ENCODE measurements at places on chromosomes 4 and X. TPM values are rescaled to one million over a fixed set of nuclear protein-coding genes. Genes with fewer than 3 reads are reported as not detected.

- no peak for DNase-seq
These were observed 534.9 kb upstream of the FMR1 start for GRCh38 chrX:147376601-147377422.

DNA sequence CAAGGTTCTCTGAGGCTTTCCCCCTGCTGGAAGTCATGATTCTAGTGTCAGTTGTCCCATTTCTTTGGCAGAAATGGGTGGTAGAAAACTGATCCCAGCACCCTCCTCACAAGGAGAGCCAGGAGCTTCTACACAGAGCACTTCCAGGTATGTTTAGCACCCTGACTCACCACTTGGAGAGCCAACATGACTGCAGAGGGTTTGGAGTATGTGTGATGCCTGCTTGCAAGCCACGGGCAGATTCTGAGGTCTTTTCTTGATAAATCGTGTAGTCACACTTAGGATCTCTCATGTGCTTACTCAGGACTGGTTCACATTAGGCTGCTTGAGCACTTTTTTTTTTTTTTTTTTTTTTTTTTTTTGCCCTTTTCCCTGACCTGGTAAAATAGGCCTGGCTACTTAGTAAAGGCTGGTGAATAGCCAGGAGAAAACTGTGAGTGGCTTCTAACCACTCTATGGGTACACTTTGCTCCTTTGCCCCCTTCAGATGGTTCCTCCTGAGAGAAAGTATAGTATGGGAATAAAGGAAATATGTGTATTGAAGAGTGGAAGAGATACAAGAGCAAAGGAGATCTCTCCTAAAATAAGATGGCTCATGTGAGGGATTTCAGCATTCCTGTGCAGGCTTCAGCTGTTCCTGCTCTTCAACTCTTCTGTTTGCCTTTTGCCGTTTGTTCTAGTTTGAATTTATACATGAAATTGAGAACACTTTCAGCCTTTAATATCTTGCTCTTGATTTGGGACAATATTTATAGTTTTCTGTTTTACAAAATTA, 103.6 kb downstream of the EMCN start:
- peak; percentile 68 for DNase-seq

Gene MORC4
- total RNA-seq = 23.7 TPM

- no peak for DNase-seq
These were observed 23.4 kb upstream of the PPP3CA start for GRCh38 chr4:101370663-101371210.

- no peak for DNase-seq
These were observed 128.2 kb upstream of the INPP4B start for GRCh38 chr4:142974328-142974727.

DNA sequence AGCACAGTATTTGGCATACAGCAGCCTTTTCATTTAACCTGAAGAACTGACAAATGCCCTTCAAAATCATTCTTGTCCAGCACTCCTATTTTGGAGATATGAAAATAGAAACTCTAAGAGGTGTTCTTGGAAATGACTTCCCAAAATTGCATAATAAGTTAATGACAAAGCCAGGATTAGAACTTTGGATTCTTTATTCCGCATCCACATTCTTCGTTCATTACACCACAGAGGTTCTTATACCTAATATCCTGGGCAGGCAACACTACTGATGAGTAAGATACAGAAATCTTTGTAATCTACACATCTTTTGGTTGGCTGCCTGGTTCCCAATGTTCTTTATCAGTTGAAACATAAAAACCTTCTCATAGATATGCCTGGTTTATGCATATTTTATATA, 5.9 kb downstream of the COL25A1 start:
- DNase-seq = peak; percentile 25

- peak; percentile 43 for DNase-seq
These were observed 5.7 kb upstream of the AMELX start for GRCh38 chrX:11287505-11287904.

Gene MGST2
- 7.5 TPM for total RNA-seq

- DNase-seq = peak; percentile 78
These were observed 84.9 kb downstream of the BCOR start for GRCh38 chrX:40012868-40013265.

Gene FAAH2
- total RNA-seq = 0.11 TPM

Gene TMPRSS11D
- total RNA-seq = not detected
